ENCODE measurements at places on chromosomes 5 and 9.

DNA sequence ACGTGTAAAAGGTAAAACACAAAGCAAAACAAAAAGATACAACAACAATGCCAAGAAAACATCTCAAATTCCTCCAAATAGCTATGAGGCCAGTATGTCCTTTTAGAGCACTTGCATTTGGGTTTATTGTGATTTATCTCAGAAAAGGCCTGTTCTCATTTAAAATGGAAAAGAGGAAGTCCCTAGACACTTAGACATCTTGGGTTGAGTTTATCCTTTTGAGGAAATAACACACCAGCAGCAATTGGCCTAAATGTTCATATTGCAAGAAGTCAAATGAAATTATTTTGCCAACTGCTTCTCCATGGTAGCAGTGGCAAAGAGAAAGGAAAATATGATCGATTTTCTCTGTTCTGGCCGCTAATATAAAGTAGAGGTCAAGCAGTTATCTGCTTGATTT lies 43.6 kb upstream of the TRMT10B start:
- no peak overlapping the region for H3K4me3 ChIP-seq
- no peak for DNase-seq
- H3K4me1 ChIP-seq: no peaks in the 10 kb centered on the region
- no peaks in the 10 kb centered on the region for H3K36me3 ChIP-seq
- H3K27ac ChIP-seq: no peak overlapping the region

GRCh38 chr5:150609843-150610584 lies 30.4 kb upstream of the SYNPO start:
- H3K4me1 ChIP-seq: peaks cover 45% of the 10 kb centered on the region
- H3K27me3 ChIP-seq: no peaks in the 10 kb centered on the region
- H3K4me3 ChIP-seq: no peak overlapping the region
- peak; percentile 58 for DNase-seq

DNA sequence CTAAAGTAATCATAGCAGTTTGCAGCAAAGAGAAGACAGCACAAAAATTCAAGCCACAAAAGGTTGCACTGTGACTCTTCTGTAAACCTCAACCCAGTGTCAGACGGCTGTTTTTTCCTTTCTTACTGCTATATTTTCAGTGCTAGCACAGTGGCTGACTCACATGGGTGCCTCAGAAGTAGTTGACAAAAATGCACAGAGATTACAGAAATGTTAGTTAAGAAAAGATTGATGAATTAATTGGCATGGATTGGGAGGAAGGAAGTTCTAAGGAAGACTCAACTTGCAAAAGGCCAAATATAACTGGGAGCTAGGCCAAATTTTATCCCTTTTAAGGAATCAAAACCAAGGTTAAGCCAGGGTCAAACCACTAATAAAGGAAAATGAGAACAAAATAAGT lies 43.7 kb upstream of the ITGA1 start:
- no peak for DNase-seq
- H3K27me3 ChIP-seq: no peaks in the 10 kb centered on the region
- no peak overlapping the region for H3K27ac ChIP-seq
- H3K4me1 ChIP-seq: no peaks in the 10 kb centered on the region

DNA sequence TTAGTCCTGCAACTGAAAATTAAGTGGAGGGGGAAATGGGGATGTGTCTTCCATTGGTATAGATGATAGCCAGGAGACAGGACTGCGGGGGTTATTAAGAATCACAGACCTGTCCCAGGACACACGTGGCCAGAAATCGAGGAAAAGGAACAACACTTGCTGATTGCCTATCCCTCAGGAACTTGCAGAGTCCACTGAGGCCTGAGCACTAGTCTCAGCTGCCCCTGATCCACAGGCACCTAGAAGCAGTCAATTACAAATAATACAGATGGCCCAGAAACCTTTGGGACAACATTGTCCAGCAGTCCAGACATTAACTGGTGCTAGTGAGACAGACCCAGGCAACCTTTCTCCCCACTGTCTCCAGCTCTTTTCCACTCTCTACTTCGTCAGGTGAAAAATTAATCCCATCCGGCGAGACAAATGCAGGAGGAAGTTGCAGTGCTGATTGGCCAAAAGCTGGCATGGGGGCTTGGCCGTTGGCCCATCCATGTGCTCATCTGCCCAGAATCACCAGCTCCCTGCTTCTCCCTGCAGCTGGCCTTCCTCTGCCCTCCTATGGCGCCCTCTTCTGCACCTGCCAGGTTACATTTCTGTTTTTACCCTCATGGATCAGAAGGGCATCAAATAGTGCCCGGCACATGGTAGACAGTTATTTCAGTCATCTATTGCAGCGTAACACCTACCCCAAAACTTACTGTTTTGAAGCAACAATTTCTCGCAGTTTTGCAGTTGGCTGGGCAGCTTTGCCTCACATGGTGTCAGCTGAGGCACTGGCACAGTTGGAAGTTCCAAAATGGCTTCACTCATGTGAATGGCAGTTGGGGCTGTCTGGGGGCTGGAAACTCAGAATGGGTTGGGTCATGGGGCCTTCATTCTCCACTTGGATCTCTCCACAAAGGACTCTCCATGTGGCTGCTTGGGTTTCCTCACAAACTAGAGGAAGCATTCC lies 3.6 kb upstream of the B4GALT1 start:
- no peaks in the 10 kb centered on the region for H3K27me3 ChIP-seq
- H3K27ac ChIP-seq: peak overlapping the region; percentile 94
- no peak overlapping the region for H3K4me3 ChIP-seq
- peaks cover 24% of the 10 kb centered on the region for H3K4me1 ChIP-seq
- no peak for DNase-seq

GRCh38 chr5:136374003-136374402 lies 8.7 kb upstream of the TRPC7 start:
- H3K4me1 ChIP-seq: no peaks in the 10 kb centered on the region
- H3K27ac ChIP-seq: no peak overlapping the region
- H3K4me3 ChIP-seq: no peak overlapping the region
- no peaks in the 10 kb centered on the region for H3K27me3 ChIP-seq
- H3K36me3 ChIP-seq: no peaks in the 10 kb centered on the region
- DNase-seq: peak; percentile 30
